ENCODE measurements at places on chromosomes 3 and 15.
A peak's percentile ranks its signal among the peaks of the same experiment; 100 is the strongest.

GRCh38 chr3:189584645-189585044, 46.5 kb upstream of the TP63 start:
- no peak for DNase-seq

DNA sequence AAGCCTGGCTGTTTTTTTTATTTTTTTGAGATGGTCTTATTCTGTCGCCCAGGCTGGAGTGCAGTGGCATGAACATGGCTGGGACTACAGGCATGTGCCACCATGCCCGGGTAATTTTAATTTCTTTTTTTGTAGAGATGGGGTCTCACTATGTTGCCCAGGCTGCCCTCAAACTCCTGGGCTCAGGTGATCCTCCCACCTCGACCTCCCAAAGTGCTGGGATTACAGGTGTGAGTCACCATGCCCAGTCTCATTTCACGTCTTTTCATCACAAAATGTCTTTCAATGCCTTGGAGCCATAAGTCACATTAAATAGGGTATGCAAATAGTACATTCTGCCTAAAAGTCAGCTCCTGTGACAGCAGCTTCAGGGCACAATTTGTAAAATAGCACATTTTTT, 52.8 kb downstream of the SOX2 start:
- DNase-seq = no peak

DNA sequence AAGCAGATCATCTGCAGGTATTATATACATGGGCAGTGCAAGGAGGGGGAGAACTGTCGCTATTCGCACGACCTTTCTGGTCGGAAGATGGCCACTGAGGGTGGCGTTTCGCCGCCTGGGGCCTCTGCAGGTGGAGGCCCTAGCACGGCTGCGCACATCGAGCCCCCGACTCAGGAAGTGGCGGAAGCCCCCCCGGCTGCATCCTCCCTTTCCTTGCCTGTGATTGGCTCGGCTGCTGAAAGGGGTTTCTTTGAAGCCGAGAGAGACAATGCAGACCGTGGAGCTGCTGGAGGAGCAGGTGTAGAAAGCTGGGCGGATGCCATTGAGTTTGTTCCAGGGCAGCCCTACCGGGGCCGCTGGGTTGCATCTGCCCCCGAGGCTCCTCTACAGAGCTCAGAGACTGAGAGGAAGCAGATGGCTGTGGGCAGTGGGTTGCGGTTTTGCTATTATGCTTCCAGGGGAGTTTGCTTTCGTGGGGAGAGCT, 639 bp downstream of the MKRN3 start:
- peak; percentile 3 for DNase-seq

DNA sequence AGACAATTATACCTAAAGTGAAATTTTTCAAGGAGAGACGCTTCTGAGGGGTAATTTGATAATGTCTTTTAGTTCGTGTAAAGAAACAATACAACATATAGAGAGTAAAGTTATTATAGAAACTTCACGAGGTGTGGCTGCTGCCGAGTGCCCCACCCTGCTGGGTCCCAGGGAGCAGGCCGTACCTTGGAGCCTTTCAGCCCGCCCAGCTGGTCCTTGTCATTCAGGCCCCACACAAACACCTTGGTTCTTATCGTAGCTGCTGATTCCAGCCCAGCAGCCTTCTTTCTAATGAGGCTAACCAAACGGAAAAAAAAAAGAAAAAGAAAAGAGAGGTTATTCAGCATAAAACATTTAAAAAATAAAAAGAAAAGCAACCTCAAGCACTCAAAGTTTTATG, 83.1 kb upstream of the OCA2 start:
- no peak for DNase-seq

DNA sequence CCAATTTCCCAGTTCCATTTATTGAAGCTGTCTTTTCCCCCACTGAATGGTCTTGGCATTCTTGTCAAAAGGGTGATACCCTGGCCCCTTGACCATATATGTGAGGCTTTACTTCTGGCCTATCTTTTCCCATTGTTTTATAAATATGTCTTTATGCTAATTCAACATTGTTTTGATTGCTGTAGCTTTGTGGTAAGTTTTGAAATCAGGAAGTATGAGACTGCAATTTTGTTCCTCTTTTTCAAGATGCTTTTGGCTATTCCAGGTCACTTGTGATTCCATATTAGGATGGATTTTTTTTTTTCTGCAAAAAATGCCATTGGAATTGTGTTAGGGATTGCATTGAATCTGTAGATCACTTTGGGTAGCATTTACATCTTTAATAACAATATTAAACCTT, 141.2 kb upstream of the MANF start:
- no peak for DNase-seq

- no peak for DNase-seq
Measured at GRCh38 chr3:160047876-160048275, 59.2 kb downstream of the IL12A start.

DNA sequence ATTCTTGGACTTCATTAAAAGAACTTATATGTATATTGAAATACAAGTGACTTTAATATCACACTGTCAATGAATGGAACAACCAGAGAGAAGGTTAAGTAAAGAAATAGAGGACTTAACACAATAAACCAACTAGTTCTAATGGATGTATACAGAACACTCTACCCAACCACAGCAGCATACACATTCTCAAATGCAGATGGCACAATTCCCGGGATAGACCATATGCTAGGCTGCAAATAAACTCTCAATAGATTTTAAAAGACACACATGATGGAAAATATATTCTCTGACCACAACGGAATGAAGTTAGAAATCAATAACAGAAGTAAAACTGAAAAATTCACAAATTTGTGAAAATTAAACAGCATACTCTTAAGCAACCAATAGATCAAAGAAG, 214.3 kb upstream of the LINGO1 start:
- DNase-seq = no peak

DNA sequence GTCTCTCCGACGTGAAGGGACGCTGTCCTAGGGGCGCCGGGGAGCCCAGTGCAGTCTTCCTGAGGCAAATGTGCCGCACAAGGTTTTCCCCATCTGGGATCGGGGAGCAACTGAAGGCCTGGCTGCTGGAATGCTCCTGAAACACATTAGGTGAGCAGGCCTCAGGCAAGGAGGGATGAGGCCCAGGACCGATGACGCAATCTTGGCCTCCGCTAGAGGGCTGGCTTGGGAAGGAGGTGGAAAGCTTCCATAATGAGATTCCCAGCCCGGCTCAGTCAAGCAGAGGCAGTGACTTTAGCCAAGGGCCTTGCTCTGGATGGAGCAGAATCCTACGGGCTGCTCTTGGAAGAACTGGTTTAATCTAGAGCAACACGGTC, 50.8 kb downstream of the CPN2 start:
- DNase-seq = no peak

- no peak for DNase-seq
Measured at GRCh38 chr3:69695933-69696332, 43.3 kb upstream of the MITF start.

GRCh38 chr15:85702321-85703101, 92.2 kb downstream of the KLHL25 start:
- peak; percentile 39 for DNase-seq

GRCh38 chr3:151169262-151169947, 33.6 kb downstream of the GPR171 start:
- no peak for DNase-seq

- no peak for DNase-seq
Measured at GRCh38 chr3:11392860-11393114, 120.6 kb downstream of the ATG7 start.

DNA sequence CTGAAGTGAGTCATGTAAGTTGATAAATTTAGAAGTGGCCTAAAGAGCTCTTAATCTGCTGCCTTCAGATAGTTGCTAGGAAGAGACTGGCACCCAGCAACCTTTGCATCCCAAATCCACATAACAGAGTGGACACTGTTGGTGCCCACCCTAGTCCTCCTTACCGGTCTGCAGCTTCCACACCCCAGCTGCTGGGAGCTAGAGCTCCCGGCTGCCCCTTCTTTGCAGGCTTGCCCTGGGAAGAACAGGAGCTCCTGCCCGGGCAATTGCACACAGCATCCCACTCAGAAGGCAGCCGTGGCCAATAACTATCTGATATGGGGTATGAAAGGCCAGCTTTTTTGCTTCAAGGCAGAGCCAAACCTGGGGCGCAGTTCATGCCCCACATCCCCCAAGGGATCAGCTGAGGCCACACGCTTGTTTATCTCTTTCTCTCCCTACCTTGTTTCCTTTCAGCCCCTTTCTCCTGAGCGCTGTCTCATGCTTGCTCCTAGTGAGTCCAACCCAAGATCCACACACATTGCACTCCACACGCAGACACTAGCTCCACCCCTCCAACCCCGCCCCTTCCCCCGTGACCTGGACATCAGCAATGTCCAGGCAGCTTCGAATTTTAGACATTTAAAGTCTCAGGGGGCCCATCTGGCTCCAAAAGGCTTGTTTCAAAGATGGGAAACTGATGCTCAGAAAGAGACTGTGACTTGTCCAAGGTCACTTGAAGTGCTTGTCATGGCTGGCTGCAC, 9.1 kb downstream of the ATP2B2 start:
- no peak for DNase-seq

GRCh38 chr3:39937874-39938273, 128.5 kb downstream of the MYRIP start:
- no peak for DNase-seq

DNA sequence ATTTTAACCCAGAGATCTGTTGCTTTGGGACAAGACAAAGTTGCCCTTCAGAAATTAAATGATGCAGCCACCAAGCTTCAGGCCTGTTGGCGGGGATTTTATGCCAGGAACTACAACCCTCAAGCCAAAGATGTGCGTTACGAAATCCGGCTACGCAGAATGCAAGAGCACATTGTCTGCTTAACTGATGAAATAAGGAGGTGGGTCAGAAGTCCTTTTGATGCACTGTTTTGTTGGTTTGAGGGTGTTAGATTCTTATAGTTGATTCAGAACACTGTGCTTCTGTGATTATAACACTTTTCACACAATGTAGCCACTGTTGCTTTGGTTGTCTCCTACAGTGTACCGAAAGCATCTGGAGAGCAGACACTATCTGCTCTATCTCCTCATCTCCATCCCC, 20.8 kb upstream of the NXPE3 start:
- DNase-seq = no peak

- DNase-seq = peak; percentile 14
Measured at GRCh38 chr15:62392376-62392775, 227.3 kb upstream of the C2CD4B start.

DNA sequence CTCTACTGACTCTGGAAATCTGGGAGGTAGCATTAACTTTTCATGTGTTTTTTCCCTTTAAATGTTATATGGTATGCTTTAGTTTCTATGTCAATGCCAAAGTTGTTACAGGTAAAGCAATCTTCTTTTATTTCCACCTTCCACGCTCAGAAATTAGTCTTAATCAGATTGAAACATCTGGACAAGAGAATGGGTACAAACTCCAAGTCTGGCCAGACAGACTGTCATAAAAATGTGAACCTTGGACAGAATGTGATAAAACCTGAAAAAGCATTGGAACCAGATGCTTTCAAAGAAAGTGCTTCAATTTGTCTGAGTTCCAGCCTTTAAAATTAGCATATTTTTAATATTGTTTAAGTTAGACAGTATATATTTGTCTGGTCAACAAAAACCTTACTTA, 110.7 kb upstream of the P2RY1 start:
- DNase-seq = no peak

- no peak for DNase-seq
Measured at GRCh38 chr15:56261854-56262509, 18.3 kb upstream of the RFX7 start.

DNA sequence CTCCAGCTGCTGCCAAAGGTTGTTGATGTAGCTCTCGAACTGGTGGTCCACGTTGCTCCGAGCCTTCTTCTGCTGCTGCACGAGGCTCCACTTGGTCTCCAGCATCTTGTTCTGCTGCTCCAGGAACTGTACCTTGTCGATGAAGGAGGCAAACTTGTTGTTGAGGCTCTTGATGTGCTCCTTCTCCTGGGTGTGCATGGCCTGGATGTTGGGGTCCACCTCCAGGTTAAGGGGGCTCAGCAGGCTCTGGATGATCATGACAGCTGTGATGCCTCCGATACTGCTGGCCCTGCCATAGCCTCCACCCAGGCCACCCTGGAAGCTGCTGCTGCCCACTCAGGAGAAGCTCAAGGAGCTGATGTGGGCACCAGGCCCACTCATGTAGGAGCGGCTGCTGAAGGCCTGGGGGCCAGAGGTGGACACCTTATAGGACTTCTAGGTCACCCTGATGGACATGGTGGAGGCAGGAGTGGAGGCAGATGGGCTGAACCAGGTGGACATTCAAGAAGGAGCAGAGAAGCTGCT, 14.9 kb upstream of the PSTPIP1 start:
- DNase-seq = no peak

DNA sequence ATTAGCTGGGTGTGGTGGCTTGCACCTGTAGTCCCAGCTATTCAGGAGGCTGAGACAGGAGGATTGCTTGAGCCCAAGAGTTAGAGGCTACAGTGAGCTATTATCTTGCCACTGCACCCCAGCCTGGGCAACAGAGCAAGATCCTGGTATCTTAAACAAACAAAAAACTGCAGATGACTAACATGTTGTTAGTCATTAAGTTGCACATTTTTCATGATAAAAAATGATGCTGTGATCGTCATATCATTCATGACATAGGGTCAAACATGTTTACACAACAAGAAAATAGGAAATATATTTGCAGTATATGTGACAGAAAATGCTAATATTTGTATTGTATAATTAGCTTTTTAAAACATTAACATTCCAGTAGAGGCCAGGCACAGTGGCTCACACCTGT, 20.2 kb upstream of the DAPK2 start:
- DNase-seq = no peak

- no peak for DNase-seq
Measured at GRCh38 chr15:51334011-51334451, 4.4 kb downstream of the CYP19A1 start.

- no peak for DNase-seq
Measured at GRCh38 chr3:36957862-36958686, 13.2 kb upstream of the TRANK1 start.

DNA sequence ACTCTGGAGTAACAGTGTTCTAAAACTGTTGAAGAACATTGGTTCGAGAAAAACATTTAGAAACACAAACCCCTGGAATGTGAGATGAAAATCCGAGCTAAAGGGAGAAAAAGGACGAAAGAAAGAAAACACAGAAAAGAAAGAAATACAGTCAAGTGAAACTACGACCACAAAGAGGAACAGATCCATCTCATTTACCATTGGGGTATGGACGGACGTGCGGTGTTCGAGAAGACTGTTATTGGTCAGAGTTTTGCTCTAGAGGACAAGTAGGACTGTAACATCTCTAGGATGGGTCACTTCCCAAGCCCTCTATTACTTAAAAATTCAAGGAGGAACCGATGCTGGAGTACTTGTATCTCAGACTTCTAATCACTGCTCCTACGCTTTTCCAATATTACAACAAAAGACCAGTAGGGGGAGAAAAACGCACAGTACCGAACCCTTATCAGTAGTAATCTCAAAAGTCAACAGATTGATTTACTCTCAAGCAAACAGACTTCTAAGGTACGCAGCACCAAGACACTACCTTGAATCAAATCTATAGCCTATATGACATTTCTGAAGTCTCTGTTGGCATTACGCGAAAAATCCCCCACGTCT, 1.1 kb upstream of the PIK3CA start:
- no peak for DNase-seq
